ENCODE measurements at places on chromosomes 7 and 10.

- DNase-seq = no peak
Measured at GRCh38 chr10:5068274-5068984, 25.8 kb upstream of the AKR1C3 start.

DNA sequence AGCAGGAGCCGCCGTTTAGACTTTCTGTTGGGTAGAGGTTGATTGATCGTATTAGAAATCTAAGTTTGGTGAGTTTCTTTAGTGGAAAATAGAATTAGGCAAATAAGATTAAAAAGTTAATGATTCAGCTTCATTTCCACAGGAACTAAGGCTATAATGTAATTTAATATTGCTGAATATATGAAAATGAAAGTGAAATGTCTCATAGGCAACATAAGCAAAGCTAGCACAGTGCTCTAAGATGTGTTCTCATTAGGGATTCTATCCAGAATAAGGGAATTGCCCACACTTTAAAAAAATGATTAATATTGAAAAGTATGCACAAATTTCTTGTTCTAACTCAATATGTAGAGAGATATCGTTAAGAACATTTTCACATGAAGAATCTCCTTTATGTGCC lies 47.0 kb downstream of the SRI start:
- no peak for DNase-seq

- no peak for DNase-seq
Measured at GRCh38 chr10:95767884-95768556, 12.1 kb downstream of the ENTPD1 start.

GRCh38 chr10:91103384-91104192 lies 116.9 kb upstream of the PCGF5 start:
- no peak for DNase-seq

- no peak for DNase-seq
Measured at GRCh38 chr10:79275105-79275430, 72.2 kb upstream of the PPIF start.

- no peak for DNase-seq
Measured at GRCh38 chr10:6044060-6044459, 18.1 kb downstream of the IL2RA start.

DNA sequence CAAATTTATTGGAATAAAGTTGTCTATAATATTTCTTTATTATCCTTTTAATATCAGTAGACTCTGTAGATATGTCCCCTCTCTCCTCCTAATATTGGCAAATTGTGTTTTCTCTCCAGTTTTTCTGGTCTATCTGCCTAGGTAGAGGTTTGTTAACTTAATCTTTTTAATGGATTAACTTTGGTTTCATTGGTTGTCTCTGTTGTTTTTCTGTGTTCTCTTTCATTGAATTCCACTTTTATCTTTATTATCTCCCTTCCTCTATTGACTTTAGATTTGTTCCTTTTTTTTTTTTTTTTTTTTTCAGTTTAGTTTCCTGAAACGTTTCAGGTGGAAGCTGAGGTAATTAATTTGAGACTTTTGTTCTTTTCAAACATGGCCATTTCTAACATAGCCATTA lies 10.6 kb downstream of the PLEKHS1 start:
- no peak for DNase-seq
